ENCODE measurements at places on chromosomes 2 and 18.

GRCh38 chr2:161745866-161746614, 121.8 kb downstream of the SLC4A10 start:
- no peak for DNase-seq

GRCh38 chr2:119439574-119440500, 8.2 kb downstream of the TMEM37 start:
- DNase-seq, result no peak

- DNase-seq, result no peak
These were observed 269.3 kb upstream of the RAB12 start for GRCh38 chr18:8339952-8340351.

DNA sequence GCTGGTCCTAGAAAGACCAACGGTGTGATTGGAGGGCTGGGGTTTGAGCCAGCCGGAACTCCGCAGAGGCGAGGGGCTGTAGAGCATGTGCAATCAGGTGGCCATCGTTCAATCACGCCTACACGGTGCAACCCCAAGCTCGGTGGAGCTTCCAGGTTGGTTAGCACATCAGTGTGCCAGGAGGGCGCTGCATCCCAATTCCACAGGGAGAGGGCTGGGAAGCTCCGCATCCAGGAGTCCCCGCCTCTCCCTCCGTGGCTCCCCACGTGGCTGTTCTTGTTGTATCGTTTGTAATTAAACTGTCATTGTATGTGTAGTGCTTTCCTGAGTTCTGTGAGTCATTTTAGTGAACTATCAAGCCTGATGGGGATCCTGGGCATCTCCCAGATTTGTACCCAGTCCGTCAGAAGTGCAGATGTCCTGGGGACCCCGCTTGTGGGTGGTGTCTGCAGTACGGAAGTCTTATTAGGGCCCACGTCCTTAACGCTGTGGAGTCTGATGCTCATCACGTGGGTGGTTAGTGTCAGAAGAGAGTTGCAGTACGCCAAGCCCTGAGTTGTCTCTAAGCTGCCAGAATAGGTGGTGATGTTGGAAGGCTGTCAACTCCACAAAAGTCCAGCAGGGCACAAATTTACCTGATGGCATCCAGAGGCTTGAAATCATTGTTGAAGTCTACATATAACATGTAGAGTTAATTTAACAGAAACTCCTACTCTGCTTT, 20.6 kb upstream of the AMMECR1L start:
- no peak for DNase-seq

All from T-helper 9 cell (primary cell).